Erythroblast (primary cell): ENCODE measurements at places on chromosomes 3 and 15.

GRCh38 chr3:6807967-6808588 is 52.8 kb upstream of the GRM7 start:
- DNase-seq = no peak

- DNase-seq = no peak
These were observed 475.4 kb upstream of the CNTN3 start for GRCh38 chr3:75089841-75090240.

DNA sequence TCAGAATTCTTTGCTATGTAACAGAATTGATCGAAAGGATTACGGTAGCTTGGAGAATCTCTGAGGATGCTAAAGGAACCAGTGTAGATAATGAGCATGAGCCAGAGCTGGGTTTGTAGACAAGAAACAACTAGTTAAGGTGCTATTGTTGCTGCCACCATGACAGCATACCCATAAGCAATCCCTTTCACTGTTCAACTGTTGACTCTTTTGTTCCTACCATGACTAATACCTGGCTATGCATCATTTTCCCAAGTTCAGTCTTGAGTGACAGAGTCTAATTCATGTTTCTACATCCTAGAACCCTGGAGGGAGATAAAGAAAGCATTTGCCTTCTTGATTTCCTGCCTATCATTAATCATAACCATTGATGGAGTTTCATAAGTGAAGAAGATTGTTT is 600.3 kb downstream of the OTOL1 start:
- DNase-seq = no peak

DNA sequence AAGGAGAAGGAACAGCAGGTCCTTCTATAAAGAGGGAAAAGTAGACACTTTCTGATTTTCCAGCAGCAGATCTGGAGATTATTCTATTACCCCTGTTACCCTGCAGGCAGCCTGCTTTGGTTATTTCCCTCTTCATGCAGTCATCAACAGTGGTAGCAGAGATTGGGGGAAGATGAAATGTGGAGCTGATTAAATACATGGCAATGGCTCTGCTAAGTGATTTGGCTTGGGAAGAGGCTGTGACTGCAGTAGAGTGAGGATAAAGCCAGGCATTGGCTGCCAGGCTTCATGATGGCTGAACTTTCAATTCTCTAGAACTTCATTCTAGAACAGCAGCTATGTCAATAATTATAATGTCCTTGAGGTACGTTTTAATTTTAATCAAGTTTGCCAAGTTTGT is 29.1 kb downstream of the PTX3 start:
- no peak for DNase-seq

DNA sequence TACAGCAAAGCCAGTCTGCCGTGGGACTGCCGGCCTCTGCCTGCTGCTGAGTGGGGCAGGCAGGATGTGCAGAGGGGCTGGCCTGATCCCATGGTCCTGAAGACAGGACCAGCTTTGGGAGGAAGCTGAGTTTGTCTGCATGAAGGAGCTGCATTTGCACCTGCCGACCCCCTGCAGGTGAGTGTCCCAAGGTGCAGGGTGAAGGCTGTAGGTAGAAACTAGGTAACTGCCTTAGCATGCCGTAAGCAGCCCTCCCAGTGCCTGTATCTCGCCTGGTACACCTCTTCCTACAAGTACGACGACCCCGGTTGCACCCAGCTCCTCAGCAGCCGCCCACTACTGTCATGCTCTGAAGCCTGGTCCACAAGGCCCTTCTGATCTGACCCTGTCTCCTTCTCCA is 34.9 kb downstream of the AMOTL2 start:
- no peak for DNase-seq

GRCh38 chr15:80890341-80891005 is 99.1 kb downstream of the MESD start:
- no peak for DNase-seq

- no peak for DNase-seq
These were observed 79.6 kb downstream of the IGF2BP2 start for GRCh38 chr3:185744997-185745843.

GRCh38 chr15:100211855-100212850 is 129.6 kb downstream of the ADAMTS17 start:
- no peak for DNase-seq

GRCh38 chr15:67174864-67175573 is 79.4 kb downstream of the AAGAB start:
- no peak for DNase-seq

DNA sequence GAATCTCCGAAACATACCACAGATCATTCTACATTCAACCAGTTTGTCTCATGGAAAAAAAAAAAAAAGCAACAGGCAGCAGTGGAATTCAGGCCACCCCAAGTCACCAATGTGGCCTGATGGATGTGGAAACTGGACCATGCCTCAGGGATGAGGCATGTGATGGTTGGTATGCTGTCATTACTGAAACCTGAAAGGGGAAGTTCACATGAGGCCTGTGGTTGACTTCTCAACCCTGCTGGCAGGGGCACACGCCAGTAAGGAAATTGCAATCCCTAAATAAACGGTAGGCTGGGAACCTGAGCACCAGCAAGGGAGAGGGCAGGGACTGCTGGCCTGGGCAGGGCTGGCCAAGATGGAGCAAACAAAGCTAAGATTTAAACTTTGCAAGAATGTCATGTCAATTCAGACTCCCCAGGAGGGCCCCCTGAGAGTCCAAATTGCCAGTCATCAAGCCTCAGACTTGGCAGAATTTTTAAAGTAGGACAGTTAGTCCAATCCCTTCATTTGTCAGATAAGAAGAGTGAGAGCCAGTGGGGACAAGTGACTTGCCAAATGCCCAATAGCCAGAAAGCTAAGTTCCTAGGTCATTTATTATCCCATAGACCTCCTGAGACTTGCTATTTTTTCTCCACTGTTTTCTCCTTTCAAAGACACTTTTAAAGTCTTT is 310.4 kb downstream of the ERC2 start:
- no peak for DNase-seq

DNA sequence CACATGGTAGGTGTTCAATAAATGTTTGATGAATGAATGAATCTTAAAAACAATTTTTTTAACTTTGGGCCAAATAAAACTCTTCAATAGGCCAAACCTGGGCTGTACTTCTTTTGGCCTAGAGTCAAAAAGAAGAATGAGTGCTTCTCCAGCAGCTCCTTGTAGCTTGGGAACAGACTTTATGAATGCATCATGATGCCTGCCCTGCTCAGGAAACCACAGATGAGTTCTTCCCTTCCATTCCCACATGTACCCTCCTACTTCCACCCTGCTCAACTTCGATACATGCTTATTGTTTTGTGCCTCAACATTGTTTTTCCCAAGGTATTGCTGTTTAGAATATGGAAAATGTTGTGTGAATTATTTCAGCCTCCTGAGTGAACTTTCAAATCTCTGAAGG is 87.0 kb downstream of the FILIP1L start:
- no peak for DNase-seq

DNA sequence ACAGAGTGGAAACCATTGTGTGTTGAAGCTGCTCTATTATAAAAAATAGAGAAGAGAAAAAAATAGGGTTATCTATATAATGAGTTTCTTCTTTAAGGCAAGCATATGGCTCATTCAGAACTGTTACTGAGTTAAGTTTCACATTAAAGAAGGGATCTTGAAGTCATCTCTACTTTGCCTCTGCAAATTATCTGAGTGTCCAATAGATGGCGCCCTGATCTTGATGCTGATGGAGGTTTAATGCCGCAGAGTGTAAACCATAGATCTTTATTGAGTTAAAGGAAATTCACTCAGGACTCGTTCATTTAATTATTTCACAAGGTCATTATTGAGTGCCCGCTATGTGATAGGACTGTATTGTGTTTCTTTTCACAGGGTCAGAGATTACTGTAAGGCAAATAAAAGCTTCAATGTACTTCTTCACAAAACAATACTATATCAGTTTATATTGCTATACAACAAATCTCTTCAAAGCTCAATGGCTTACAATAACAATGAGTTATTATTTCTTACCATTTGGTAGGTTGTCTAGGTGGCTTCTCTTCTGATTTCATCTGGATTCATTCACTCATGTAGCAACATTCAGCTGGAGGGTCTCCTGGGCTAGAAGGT is 171.4 kb downstream of the NSUN3 start:
- DNase-seq = peak; percentile 60

DNA sequence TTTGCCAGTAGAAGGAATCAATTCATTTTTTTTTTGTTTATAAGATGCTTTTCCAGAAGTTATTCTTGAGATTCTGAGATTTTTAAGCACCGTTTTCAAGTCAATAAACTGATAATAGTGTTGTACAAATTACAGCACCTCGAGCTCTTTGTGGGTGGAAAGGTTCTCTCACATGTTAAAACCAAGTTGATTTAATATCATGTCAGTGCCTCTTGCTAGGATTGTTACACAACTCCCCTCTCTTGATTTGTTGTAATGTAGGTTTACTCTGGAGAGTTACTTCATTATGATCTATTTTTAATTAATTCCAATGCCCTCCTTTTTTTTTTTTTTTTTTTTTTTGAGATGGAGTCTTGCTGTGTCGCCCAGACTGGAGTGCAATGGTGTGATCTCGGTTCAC is 25.8 kb upstream of the UBXN7 start:
- no peak for DNase-seq

DNA sequence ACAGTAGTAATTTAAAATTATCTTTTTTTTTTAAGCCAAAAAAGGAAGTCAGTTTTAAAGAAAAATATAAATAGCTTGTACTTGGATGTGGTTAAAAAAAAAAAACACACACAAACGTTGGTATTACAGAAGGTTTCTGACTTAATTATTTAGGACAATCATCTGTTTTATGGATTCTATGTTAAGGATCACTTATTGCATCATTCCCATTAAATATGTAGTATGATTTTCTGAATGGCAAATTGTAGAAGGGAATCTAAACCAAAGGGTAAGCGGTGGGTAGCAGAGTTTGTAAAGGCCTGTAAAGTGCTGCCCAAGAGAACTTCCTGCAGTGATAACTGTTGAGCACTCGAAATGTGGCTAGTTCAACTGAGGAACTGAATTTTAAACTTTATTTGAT is 8.0 kb downstream of the SENP2 start:
- DNase-seq = no peak

- peak; percentile 57 for DNase-seq
These were observed 1.0 kb downstream of the MYO9A start for GRCh38 chr15:72116731-72117485.

DNA sequence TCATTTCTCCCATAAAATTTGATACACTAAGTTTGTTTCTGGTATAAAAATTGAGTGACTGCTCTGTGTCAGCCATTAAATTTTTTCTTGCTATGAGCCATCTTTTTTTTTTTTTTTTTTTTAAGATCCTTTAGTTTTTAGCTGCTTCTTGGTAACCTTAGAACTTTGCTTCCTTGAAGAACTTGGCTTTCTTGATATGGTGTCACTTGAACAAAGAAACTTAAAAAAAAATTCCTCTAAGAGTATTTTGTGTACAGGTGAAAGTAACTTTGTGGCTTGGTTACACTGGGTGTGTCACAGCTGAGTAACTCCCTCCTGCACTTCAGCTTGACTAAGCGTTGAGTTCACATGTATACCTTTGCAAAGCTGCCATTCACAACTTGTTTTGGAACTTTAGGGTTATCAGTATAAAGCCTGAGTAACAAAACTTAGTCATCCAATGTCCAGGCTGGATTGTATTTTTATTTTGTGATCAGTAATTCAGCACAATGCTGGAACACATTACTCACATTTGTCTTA is 6.5 kb downstream of the CHD2 start:
- peak; percentile 83 for DNase-seq

DNA sequence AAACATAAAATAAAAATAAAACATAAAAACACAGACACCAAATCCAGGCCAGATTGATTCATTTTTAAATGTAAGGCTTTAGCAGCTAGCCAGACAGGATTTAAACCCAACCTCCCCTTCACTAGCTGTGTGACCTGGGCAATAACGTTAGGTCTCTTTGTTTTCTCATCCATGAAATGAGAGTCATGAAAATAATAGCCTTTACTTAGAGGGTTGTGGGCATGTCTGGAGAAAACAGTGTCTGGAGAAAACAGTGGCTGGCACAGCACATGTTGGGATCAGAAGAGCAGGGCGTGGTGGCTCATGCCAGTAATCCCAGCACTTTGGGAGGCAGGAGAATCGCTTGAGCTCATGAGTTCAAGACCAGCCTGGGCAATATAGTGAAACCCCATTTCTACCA is 1.9 kb upstream of the DPPA4 start:
- DNase-seq = no peak

GRCh38 chr3:37898424-37898823 is 36.7 kb downstream of the CTDSPL start:
- DNase-seq = no peak

GRCh38 chr15:97215629-97216028 is 744.9 kb upstream of the ARRDC4 start:
- no peak for DNase-seq

- no peak for DNase-seq
These were observed 15.6 kb upstream of the RAF1 start for GRCh38 chr3:12679468-12679867.

DNA sequence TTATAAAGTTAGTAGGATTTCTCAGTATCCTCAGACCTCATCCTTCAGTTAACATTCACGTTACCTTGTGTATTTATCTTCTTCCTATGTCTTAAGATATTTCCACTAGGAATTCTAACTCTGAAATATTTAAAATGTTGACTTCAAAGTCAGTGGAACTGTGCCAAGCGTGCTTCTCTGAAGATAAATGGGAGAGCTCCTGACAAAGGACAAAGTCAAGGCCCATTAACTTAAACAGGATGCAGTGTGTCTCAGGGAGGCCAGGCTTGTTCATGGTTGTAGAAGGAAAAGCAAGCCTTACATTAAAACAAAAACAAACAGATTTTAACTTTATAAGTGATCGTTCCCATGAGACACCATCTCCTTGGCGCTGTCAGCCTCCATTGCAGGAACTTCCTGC is 41.5 kb downstream of the ABHD17C start:
- DNase-seq = no peak

GRCh38 chr15:52509500-52510245 is 19.0 kb downstream of the MYO5A start:
- DNase-seq = no peak

DNA sequence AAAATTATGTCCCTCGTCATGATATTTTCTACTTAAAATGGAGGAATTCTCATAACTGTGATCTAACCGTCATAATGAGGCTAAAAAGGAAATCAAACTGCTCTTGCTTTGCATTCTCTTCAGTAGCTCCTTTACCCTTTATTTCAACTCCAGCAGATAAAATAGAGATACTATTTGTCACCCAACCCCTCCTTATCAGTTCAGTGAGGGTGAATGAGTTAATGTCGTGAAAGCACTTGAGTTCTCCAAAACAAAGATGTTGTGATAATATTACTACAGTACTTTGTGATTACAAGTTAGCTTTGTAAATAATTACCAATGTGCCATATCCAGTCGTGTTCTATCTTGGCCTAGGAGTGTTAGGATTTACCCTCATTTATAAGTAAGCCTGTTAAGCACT is 63.4 kb upstream of the ANKRD28 start:
- DNase-seq = peak; percentile 64

- DNase-seq = no peak
These were observed 32.7 kb downstream of the GLDN start for GRCh38 chr15:51374131-51374530.

GRCh38 chr3:148991219-148992026 is at the start of gene GYG1:
Gene GYG1, plus strand, starts transcription at chr3:148991540. Its CDS starts 101 bp downstream, at chr3:148991641.
- DNase-seq = peak; percentile 84

GRCh38 chr3:3734881-3735280 is 64.3 kb upstream of the LRRN1 start:
- DNase-seq = no peak

- no peak for DNase-seq
These were observed 39.3 kb upstream of the UTS2B start for GRCh38 chr3:191369616-191370010.
